Dorsolateral prefrontal cortex (tissue), 122 donors: ENCODE measurements at places on chromosomes 4 and X. TPM values are rescaled to one million over a fixed set of nuclear protein-coding genes. Genes with fewer than 3 reads are reported as not detected.

ABLIM2 gene
- total RNA-seq = 129 TPM

SHROOM3 gene
- 23.1 TPM for total RNA-seq

C4orf50 gene
- total RNA-seq = 30.5 TPM

RAB33A gene
- total RNA-seq = 25.0 TPM

DNA sequence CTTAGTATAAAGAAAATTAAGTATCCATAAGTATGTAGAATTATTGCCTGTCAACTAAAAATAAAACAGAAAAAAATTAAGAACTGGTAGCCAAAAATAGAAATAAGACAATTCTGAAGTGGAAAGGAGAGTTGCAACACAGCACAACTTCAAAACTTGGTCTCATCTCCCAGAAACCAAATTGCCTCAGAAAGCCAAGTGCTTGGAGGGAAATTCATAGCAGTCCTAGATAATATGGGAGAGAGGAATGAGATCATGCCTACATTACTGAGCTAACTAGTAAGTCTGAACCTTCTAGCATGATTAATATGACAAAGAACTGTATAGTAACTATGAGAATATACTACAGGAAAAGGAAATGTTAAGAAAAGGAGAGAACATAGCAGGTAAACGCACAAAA lies 256.5 kb downstream of the LDB2 start:
- no peak for DNase-seq

- DNase-seq = no peak
These were observed 1.9 kb downstream of the SPIN2A start for GRCh38 chrX:57135287-57135686.

DNA sequence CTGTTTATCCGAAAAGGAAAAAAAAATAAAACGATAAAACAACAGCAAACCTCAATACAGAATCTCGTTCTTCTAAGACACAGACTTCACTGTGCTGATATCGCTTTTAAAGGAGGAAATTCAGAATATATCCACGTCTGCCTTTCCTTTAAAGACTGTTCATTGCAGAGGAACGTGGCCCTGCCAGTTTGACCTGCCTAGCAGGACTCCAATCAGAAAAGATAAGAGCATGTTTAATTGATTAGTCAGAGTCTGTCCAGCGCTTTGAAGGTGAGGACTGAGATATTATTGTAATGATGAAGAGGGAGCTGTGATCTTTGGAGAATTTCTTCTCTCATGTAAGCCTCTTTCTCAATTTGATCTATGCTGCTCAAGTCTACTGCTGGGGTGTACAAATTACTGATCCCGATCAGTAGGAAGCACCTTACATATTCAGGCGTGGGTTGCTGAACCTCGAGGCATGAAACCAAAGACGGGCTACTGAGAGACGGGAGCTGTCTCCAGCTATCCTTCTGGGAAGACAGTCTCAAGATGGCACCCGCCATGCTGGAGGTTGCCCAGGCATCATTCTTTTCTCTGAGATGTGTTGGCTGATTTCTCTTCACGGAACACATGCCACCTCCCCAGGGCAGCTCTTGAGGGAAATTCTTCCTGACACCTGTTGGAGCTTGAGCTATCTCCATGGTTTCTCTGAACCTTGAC lies 146.1 kb downstream of the SHOX start:
- no peak for DNase-seq

- DNase-seq = no peak
These were observed 197.8 kb downstream of the PDGFC start for GRCh38 chr4:156773648-156774357.

DNA sequence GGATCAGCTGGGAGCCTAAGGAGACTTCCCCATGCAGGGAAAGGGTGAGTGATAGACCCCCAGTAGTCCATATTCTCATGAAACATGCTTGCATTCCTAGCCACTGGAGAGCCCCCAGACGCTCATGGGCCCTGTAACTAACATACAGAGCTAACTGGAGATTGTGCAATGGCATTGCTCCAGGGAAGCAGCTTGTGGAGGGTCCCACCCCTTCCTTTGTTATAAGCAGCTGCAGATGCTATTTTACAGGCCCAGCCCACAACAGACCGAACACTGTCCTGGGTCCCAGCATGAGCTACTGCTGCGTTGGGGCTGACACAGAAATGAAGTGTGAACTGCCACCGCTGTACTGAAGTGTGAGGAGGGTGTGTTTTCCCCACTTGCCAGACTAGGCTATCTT lies 1465.7 kb upstream of the DIAPH2 start:
- DNase-seq = no peak
